ENCODE measurements at places on chromosomes 1 and 21.

DNA sequence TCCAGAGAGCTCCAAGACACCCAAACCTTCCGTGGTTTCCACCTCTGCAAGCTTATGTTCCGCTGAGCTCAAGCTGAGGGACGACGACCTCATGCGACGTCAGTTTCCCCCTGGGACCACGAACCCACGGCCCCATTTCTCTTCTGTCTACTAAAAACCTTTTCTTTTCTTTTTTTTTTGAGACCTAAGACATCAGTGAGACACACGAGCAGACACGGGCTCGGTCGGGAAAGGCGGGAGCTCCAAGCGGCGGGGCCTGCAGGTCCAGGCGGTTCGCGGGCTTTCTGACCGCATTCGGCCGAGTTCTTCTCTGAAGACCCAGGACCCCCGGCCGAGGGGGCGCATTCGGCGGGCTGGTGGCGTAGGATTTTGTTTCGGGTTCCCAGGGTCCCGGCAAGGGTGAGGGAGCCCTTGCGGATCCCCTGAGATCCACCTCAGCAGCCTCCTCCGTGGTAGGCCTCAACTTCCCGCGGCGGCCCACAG is 402 bp downstream of the C21orf58 start:
- no peak for DNase-seq

DNA sequence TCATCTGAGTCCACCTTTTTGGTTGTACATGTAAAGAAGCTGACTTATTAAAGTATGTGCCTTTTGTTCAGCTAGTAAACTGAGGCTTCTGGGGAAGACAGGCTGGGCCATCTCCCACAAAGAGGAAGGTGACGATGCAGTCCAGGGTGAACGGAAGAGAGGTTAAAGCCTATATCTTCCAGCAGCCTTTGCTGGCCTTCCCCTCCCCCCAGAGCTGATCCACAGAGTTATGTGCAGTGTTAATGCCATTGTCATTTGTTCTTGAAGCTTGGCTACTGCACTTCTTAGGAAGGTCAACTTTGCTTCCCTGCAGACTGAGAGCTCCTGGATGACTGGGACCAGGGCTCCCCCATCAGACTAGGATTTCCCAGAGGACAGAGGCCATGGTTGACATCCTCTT is 2.2 kb downstream of the SLC30A2 start:
- no peak for DNase-seq

GRCh38 chr1:94101613-94102525 is 19.1 kb downstream of the ABCA4 start:
- DNase-seq: no peak

- DNase-seq: no peak
These were observed 82.9 kb upstream of the ACTL8 start for GRCh38 chr1:17672226-17672625.

- DNase-seq: no peak
These were observed 81.0 kb downstream of the HIVEP3 start for GRCh38 chr1:41837691-41838090.

DNA sequence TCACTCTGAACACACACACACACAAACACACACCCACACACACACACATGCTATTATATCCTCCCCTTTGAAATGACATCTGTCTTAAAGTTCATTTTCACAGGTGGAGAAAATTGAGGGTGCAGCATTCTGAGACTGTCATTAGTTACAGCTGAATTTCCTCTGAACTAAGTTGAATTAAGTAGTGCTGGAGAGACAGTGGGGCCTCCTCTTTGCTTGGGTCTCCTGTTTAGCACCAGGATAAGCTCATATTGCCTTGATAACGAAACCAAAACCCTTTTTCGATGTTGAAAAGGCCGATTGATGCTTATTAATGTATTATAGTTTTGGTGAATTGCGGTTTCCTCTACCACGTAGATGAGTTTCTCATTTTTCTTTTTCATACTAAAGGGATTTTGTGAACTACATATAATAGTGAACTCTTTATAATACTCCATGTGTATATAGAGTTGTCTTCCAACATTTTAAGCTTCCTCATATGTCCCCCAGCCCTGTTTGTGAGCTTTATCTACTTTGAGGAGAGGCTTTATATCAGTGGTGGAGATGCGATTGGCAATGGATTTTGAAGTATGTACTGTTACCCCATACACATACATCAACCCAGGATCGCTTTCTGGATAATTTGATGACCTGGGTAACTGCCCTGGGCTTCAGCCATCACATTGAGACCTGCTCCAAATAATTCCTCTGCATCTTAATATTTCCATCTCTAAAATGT is 17.4 kb downstream of the DYNLT5 start:
- no peak for DNase-seq

- no peak for DNase-seq
These were observed at the start of gene C1orf105 for GRCh38 chr1:172420385-172420784. Gene C1orf105 (plus strand): TSS chr1:172420685. CDS start chr1:172420886, 201 bp downstream.

- no peak for DNase-seq
These were observed 217.1 kb downstream of the KCNJ6 start for GRCh38 chr21:37699024-37699775.

DNA sequence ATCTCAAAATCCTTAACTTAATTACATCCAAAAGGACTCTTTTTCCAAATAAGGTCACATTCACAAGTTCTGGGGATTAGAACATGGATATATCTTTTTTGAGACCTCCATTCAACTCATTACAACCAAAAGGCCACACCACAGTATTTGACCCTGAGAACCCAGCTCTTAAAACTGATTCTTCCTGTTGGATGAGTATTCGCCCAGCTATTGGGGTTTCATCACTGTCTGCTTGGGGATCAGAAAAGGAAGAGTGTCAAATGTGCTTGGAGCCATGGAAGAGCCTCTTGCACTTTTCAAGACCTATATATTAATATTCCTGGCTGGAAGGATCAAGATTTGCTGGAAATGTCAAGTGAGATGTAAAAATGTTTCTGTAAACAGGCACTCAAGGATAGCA is 5.4 kb upstream of the TINAGL1 start:
- no peak for DNase-seq

GRCh38 chr1:12136916-12137610 is 29.7 kb upstream of the TNFRSF1B start:
- no peak for DNase-seq

GRCh38 chr21:25323356-25323949 is 283.8 kb downstream of the MRPL39 start:
- DNase-seq: no peak

GRCh38 chr1:221832151-221832550 is 90.3 kb upstream of the DUSP10 start:
- no peak for DNase-seq

DNA sequence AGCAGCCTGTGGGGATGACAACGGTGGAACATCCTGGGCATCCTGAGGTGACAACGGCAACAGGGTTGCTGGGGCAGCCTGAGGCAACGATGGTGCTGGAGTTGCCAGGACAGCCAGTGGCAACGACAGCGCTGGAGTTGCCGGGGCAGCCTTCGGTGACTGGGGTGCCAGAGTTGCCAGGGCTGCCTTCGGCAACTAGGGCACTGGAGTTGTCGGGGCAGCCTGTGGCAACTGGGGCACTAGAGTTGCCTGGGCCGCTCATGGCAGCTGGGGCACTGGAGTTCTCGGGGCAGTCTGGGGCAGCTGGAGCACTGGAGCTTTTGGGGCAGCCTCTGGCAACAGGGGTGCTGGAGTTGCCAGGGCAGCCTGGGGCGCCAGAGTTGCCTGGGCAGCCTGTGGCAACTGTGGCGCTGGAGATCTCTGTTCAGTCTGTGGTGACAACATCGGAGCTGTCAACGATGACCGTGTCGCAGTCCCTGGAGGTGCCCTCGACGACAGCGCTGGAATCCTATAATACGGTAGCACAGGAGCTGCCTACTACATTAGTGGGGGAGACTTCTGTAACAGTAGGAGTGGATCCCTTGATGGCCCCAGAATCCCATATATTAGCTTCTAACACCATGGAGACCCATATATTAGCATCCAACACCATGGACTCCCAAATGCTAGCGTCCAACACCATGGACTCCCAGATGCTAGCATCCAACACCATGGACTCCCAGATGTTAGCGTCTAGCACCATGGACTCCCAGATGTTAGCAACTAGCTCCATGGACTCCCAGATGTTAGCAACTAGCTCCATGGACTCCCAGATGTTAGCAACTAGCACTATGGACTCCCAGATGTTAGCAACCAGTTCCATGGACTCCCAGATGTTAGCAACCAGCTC is 8.2 kb downstream of the SON start:
- DNase-seq: no peak

DNA sequence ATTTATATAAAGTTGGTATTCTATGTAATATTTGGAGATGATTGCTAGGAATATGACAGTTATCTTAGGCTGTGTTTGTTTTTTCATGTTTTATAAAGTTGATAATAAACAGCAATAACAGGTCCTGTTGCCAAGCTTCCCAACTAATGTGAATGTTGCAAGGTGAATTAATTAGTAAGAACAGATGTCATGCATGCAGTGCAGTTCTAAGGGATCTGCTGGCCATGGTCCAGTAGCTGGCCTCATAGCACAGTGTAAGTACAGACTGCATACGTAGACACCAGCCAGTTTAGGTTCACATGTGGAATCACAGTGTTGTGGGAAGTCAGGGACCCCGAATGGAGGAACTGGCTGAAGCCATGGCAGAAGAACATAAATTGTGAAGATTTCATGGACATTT is 478.2 kb downstream of the NEGR1 start:
- no peak for DNase-seq

DNA sequence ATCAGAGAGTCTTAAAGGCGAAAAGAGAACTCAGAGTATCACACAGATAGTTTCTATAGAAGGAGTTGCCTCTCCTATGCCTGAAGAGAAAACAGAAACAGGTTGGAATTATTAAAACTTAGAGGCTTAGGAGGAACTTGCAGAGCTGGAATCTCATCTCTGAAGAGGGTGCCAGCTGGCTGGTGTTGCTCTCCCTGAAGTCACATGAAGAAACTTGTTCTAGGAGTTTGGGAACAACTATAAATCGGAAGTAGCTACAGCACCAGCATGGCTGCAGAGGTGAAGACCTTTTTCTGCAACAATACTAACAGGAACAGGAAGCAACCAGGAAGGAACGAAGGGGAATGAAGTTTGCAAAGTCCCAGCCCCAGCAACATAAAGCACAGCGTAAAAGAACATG is 35.8 kb downstream of the FMO3 start:
- DNase-seq: no peak

DNA sequence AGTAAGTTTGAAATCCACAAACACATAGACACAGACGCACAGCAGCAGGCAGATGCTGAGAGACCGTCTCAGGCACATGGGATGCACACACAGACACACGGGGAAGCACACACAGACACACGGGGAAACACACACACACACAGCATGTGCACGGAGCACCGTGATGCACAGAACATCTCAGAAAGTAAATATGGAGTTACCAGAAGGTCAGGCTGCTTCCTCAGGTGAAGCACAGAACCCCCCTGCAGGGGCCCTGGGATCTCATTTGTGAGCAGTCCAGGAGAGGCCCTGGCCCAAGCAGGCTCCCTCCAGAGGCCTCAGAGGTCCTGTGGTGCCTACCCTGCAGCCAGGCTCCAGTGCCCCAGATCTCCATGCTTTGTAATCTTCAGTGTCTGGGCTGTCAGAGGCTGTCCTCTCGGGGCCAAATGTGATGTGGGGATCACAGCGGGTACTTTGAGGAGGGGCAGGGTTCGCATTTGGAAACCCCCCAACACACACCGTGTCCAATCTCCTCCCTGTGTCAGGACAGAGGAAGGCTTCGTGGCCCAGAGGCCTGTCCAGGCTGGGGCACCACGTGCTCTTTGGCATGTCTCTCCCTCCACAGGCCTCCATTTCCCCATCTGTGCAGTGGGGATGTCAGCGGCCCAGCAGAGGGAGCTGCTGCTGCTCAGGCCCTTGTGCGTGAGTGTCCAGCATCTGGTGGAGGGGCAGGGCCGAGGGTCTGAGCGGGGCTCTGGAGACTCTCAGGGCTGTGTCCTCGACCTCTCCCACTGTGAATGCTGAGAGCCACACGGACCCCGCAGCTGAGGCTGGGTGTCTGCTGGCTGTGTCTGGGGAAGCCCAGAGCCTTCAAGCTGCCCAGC is 23.0 kb upstream of the PRSS38 start:
- no peak for DNase-seq

DNA sequence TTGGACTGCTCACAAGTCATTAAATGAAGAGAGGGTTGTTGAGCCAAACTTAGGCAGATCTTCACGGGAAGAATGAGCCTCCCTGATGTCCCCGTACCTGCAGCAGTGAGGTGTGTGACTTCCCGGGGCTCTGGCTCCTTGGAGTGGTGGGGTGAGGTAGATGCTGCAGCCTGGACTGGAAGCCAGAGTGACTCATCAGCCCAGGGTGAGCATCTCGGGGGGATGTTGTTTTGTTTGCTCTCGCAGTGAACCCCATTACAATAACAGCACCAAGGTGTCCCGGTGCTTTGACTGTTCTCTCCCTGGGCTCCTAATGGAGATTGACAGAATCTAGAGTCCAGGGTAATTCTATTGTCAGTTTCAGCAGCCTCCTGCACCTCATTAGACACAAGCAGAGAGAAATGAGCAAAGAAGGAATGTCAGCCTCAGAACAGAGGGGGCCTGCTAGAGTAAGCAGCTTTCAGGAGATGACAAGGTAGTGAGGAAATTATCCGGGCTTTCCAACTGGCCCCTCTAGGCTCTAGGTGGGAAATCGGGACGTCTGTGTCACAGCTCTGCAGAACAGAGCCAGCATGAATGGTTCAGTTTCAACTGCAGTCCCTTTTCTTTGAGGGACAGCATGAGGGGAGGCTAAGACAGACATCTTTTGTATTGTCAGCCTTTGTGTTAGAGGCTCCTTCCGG is 36.0 kb upstream of the LRRN2 start:
- no peak for DNase-seq

GRCh38 chr1:26784886-26785285 is 2.9 kb upstream of the PIGV start:
- no peak for DNase-seq

GRCh38 chr1:11893907-11894251 is 32.3 kb downstream of the KIAA2013 start:
- DNase-seq: peak; percentile 33

GRCh38 chr1:113369699-113370098 is 20.6 kb upstream of the MAGI3 start:
- DNase-seq: no peak

DNA sequence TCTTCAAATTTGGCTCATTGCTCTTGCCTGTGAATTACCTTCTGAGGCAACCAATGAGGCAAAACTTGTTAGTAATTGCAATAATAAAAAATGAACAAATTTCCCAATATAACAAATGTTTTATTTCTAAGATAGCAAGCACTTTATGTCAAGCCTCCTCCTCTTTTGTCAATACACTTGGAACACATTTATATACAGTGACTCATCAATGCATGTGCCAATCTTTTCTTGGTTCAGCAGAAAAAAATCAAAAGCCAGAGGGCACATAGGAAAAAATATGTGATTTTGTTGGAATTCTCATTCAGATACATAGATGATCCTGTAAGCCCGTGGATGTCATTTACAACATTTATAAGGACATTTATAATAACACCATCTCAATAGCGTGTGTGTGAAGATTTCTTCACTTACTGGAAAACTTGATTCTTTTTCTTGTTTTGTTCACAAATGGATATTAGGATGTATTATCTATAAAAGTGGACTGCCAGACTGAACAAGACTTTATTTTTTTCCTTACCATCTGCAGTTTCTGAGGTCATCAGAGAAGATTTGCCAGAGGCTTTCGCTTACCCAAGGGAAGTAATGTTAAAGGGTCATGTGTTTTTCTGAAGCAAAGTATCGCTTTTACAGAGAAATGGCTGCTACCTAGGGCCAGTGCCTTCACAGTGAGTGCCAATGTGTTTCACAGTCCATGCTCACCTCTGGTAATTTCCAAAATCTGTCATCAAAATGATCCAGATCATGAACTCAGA is 645.7 kb upstream of the PTBP2 start:
- DNase-seq: no peak
